Activated CD8-positive, alpha-beta memory T cell treated with anti-CD3 and anti-CD28 coated beads for 1 hour (primary cell): ENCODE measurements at places on chromosomes 12 and 14.

DNA sequence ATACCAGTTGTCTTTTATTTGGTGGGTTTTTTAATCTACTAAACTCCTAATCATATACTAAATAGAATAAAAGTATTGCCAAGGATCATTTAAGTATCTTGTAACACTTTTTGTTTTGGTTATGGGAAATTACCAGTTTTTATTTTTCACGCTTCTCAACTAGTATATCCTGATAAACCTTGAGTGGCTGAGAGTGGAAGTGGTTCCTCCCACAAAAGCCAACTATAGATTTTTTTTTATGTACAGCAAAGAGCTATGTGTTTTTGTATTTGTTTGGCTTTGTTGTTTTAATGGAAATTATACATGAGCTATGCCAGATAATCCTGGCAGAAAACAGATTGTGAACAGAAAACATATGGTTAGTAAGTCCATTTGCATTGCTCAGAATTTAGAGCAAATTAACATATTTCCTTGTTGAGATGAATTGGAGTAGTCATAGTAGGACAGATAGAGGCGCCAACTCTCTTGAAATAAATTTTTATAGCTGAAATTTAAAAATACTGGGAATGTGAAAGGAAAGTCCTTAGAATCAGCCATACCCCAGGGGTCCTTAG lies 60.9 kb upstream of the PSMA6 start:
- no peak for DNase-seq

- no peak for DNase-seq
These were observed 163.5 kb downstream of the MON2 start for GRCh38 chr12:62629971-62630739.

DNA sequence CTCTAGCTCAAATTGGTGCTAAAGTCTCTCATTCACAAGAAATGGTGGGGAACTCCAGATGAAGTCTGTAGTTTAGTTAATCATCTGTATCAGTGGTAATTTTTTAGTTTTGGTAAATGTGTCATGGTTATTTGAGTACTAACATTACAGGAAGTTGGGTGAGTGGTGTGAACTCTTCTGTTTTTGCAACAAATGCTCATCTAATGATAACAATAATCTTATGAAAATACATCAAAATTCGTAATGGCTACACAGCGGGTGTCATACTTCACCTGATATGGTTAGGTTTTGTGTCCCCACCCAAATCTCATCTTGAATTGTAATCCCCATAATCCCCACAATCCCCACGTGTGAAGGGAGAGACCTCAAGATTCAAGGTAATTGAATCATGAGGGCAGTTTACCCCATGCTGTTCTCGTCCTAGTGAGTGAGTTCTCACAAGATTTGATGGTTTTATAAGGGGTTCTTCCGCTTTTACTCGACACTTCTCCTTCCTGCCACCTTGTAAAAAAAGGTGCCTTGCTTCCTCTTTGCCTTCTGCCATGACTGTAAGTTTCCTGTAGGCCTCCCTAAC lies 209.3 kb upstream of the FOXN3 start:
- DNase-seq: no peak

- DNase-seq: no peak
These were observed 1.4 kb downstream of the NTF3 start for GRCh38 chr12:5433081-5433844.

GRCh38 chr12:42141981-42142606 lies 2.6 kb downstream of the GXYLT1 start:
- DNase-seq: no peak
